ENCODE measurements at places on chromosomes 12 and 14. TPM values are rescaled to one million over a fixed set of nuclear protein-coding genes. Genes with fewer than 3 reads are reported as not detected.

- no peak for DNase-seq
Measured at GRCh38 chr12:27191531-27191930, 52.6 kb upstream of the STK38L start.

DNA sequence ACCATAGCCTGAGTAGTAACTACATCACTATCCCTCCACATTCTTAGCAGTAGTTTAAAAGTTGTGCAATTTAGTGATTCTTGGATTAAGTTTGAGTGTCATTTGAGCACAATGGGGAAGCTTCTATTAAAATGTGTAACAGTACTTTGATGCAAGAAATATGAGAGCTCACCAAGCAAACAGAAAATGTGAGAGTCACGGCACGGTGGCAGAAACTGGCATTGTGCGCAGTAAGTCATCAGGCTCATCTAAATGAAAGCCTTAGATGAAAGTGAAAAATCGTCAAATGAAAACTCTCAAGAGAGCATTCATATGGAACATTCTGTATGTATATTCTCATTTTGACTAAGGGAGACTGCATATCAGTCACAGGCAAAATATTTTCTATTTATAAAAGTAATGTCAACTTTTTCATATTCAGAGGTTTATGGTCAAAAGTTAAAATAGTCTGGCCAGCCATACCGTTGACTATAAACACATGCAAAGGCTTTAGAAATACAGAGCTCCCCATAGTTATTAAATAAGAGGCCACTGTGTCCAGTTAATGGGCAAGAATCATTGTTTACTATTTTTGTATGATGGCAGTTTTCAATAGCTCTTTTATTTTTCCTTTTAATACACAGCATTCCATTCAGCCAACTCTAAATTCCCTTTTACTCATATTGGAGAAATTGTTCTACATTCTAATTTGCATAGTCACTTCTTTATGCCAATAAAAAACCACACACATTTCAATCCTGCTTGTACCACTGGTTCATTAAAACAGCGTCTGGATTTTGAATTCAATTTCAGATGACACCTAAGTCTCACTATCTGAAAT is 167.9 kb downstream of the PRKD1 start:
- DNase-seq = no peak

- DNase-seq = no peak
Measured at GRCh38 chr12:11767029-11767724, 117.7 kb downstream of the ETV6 start.

SPTSSA gene
- total RNA-seq = 34.1 TPM

KLRC3 gene
- total RNA-seq = not detected
